Activated CD4-positive, alpha-beta memory T cell treated with anti-CD3 and anti-CD28 coated beads for 36 hours (primary cell): ENCODE measurements at places on chromosomes 16 and 17.

GRCh38 chr17:2571523-2572303 is 21.7 kb upstream of the PAFAH1B1 start:
- peaks cover 9% of the 10 kb centered on the region for H3K4me1 ChIP-seq
- H3K27ac ChIP-seq = no peak overlapping the region
- H3K27me3 ChIP-seq = no peaks in the 10 kb centered on the region

DNA sequence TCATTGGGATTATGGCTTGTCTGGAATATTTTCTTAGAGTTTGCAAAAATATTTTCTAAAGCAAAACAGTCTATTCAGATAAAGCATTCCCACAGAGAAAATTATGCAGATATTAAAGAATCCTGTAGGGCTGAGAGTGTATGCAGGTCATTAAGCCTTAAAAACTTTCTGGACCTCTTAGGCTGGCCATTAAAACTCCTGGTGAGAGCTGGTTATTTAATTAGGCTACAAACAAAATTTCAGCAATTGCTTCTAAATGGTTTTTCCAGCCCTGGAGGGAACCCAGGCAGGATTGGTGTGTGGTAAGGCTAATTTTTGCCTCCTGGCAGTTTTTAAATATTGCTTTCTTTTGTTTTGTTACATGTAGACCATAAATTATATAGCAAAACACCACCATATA is 27.3 kb upstream of the SMG1 start:
- H3K4me1 ChIP-seq = peaks cover 7% of the 10 kb centered on the region
- no peaks in the 10 kb centered on the region for H3K27me3 ChIP-seq
- no peak overlapping the region for H3K27ac ChIP-seq
- no peaks in the 10 kb centered on the region for H3K36me3 ChIP-seq
- DNase-seq = no peak

DNA sequence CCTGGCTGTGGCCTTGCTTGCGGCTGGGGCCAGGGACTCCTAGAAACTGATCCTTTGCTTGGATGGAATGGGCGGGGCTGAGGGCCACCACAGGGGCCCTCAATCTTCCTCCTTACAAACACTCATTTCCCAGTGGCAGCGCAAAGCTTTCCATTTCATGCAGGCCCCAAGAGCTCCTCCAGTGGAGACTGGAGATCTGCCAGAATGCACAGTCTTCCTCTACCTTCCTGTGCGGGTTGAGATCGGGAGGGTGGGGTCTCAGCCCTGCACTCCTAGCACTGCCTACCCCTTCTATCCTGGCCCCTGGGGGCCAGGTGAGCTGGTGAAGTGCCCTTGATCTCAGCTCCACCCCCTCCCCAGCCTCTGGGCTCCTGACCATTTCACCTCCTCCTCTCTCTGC is 1.7 kb downstream of the NRN1L start:
- H3K4me3 ChIP-seq = no peak overlapping the region
- H3K27me3 ChIP-seq = no peaks in the 10 kb centered on the region
- no peaks in the 10 kb centered on the region for H3K4me1 ChIP-seq
- H3K36me3 ChIP-seq = peaks cover 13% of the 10 kb centered on the region
- no peak overlapping the region for H3K27ac ChIP-seq

DNA sequence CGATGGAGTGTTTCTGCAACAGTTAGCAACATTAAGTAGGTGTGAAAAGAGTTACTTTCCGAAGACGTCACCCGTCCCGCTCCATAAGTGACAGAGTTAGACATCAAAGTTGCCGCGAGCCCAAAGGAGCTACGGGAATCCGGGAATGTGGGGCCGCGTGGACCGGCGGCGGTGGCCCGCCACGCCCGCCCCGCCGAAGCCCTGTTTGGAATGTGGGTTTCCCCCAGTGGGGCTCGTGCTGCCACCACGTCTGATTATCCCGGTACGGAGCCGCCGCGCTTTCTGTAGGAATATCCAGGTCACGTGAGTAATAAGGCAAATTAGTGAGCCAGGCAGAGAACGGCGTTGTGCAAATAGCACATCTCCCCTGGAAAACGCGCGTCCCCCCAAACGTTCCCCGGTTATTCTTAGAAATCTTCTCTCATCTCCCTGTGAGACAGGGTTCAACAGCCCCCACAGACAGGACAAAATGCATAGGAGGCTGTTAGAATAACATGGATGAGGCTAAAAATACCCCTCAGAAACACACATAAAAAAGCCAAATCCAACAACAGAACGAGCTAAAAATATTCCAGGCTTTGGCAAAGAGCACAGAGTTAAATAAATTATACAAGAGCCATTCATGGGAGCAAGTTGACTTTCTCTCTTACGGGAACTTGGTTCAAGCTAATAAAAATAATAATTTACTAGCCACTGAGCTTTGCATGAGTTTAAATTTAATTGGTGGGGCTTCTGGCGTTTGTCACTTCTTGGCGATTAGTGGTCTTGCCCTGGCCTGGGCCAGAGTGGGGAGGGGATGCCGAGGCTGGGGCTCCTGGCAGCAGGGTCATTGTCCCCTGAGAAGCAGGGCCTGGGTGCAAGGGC is 8.6 kb downstream of the BAHCC1 start:
- peaks cover 4% of the 10 kb centered on the region for H3K4me1 ChIP-seq
- no peaks in the 10 kb centered on the region for H3K36me3 ChIP-seq
- peak overlapping the region; percentile 49 for H3K27ac ChIP-seq
- DNase-seq = no peak
- H3K27me3 ChIP-seq = peaks cover 60% of the 10 kb centered on the region
- no peak overlapping the region for H3K4me3 ChIP-seq

DNA sequence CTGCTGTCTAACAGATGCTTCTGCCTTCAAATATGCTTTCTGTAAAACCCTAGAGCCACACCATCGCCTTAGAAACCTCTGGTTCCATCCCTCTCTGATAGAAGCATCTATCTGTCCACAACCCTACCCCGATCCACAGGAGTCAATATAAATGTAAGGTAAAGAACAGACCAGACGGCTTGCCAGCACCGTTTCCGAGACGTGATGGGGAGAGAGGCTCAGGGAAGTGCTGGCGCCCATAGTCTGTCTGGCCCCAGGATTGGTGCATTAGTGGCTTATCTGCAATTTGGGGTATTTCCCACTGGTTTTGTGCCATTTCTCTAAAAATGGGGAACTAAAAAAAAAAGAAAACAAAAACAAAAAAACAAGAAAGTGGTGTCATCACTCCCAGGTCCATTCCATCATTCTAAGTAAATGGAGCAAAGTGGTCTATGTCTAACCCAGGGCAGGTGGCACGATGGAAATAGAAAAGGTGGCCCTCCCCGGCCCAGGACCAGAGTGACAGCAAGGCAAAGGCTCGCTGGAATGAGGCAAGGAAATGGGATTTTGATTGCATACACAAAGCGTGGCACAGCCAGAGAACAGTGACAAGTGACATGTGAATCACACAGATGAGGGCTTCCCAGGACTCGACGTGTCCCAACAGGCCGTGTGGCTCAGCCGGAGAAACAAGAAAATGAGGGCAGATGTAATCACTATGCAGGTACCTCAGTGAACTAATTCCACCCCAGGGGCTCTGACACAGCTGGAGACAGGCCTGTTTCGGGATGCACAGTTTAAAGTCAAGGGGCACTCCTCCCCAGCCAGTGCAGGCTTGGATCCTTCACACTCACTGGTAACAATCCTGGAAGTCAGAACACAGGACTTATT is 125.6 kb downstream of the GAS7 start:
- no peaks in the 10 kb centered on the region for H3K36me3 ChIP-seq
- H3K27ac ChIP-seq = no peak overlapping the region
- H3K27me3 ChIP-seq = peaks cover 3% of the 10 kb centered on the region
- DNase-seq = no peak
- H3K4me3 ChIP-seq = no peak overlapping the region

- H3K4me1 ChIP-seq = no peaks in the 10 kb centered on the region
- peaks cover 3% of the 10 kb centered on the region for H3K36me3 ChIP-seq
- no peak for DNase-seq
- no peaks in the 10 kb centered on the region for H3K27me3 ChIP-seq
- H3K27ac ChIP-seq = no peak overlapping the region
- no peak overlapping the region for H3K4me3 ChIP-seq
Observed at GRCh38 chr16:53629607-53630312, 73.9 kb downstream of the RPGRIP1L start.

DNA sequence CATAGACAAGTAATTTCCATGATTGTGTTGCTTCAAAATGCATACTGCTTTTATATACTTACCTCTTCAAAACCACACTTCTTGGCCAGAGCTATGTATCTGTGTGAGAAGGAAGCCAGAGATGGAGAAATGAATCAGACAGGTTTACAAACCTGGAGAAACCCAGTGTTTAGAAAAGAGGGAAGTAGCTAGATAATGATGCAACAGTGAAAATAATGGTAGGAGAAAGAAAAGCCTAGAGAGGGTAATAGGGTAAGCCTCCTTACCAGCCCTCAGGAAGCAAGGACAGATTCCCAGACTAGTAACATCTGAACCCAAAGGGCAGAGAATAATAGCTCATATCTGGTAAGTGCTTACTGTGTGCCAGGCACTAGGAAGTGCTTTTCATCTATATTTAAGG is 250.3 kb upstream of the CDH11 start:
- no peak for DNase-seq
- no peaks in the 10 kb centered on the region for H3K36me3 ChIP-seq
- no peaks in the 10 kb centered on the region for H3K27me3 ChIP-seq

DNA sequence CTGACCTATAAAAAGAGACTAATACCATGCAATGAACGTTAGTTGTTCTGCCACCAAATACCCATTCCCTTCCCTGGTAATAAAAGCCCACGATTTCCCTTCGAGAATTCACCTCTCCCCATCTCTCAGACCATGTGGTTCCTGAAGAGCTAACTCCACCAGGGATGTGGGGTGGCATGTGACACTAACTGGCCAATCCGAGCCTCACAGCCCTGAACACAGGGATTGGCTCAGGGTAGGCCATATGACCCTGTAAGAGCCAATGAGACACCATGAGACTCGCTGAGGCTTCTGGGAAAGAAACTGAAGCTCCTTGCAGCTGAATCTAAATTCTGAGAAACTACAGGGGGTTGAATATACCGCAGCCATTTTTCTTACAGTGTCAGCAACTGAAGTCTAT is 21.1 kb downstream of the HELZ start:
- DNase-seq = peak; percentile 41
- no peak overlapping the region for H3K4me3 ChIP-seq
- peaks cover 46% of the 10 kb centered on the region for H3K4me1 ChIP-seq
- H3K27me3 ChIP-seq = no peaks in the 10 kb centered on the region
- peaks cover 17% of the 10 kb centered on the region for H3K36me3 ChIP-seq

DNA sequence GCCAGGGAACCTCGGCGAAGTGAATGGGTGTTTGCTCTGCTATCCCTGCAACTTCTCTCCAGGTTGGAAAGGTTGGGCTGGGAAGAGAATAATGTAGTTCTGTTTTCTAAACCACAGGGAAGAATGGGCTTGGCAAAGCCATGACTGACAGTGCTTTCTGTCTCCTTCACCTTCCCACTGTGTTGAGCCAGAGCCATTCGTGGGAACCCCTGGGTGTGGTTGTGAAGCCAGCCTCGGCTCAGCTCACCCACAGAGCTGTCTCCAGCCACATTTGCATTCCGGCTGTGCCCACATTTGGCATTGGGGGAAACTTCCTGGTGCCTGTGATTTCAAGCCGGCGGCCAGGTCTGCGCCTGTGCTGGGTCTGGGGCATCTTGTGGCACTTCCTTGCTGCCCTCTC is 39.9 kb downstream of the BAIAP2 start:
- H3K27ac ChIP-seq = no peak overlapping the region
- no peak for DNase-seq
- no peak overlapping the region for H3K4me3 ChIP-seq
- H3K27me3 ChIP-seq = no peaks in the 10 kb centered on the region
- H3K36me3 ChIP-seq = no peaks in the 10 kb centered on the region

DNA sequence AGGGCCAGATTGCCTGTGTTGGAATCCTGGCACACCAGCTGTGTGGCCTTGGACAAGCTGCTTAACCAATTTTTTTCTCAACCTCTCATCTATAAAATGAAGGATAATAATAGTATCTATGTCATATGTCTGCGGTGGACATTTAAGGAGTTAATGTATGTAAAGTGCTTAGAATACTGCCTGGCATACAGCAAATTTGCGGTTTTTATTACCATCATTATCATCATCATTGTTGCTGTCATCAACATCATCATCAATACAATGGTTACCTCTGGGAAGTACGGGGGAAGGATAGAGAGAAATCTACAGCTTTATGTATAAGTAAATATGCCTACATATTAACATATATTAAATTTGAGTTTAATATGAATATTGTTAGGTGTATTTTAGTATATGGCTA is 37.1 kb upstream of the COX10 start:
- no peak for DNase-seq
- H3K36me3 ChIP-seq = peaks cover 51% of the 10 kb centered on the region
- no peak overlapping the region for H3K4me3 ChIP-seq
- peaks cover 2% of the 10 kb centered on the region for H3K4me1 ChIP-seq
- H3K27me3 ChIP-seq = no peaks in the 10 kb centered on the region

GRCh38 chr17:81031566-81032550 is 3.1 kb upstream of the BAIAP2 start:
- peaks cover 18% of the 10 kb centered on the region for H3K27me3 ChIP-seq
- H3K36me3 ChIP-seq = no peaks in the 10 kb centered on the region

- no peaks in the 10 kb centered on the region for H3K27me3 ChIP-seq
- no peak overlapping the region for H3K4me3 ChIP-seq
- no peak for DNase-seq
- no peaks in the 10 kb centered on the region for H3K4me1 ChIP-seq
- H3K27ac ChIP-seq = no peak overlapping the region
Observed at GRCh38 chr17:49835472-49835871, 12.4 kb downstream of the TAC4 start.

DNA sequence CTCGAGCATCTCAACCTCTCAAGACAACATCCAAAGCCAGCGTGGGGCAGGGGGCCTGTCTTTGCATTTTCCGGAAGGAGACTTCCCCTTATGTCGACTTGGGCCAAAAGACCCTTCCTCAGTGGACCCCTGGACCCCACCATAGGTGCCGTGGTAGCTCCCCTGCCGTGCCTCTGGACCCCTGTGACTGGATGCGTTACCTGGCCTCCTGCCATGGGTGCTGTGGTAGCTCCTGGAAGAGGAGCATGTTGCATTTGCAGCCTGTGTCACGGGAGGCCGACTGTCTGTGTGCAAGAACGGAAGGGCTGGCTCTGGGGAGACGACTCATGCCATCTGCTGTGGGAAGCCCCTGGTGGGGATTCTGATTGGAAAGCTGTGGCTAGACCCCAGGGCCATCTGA is 130.1 kb downstream of the FOXL1 start:
- H3K36me3 ChIP-seq = no peaks in the 10 kb centered on the region
- no peaks in the 10 kb centered on the region for H3K4me1 ChIP-seq
- H3K4me3 ChIP-seq = no peak overlapping the region
- H3K27me3 ChIP-seq = peaks cover 1% of the 10 kb centered on the region

GRCh38 chr17:75345514-75346167 is 56.4 kb upstream of the SLC25A19 start:
- no peaks in the 10 kb centered on the region for H3K27me3 ChIP-seq
- H3K27ac ChIP-seq = peak overlapping the region; percentile 72
- peaks cover 93% of the 10 kb centered on the region for H3K4me1 ChIP-seq

GRCh38 chr17:81118308-81119221 is 46.7 kb upstream of the PVALEF start:
- peaks cover 5% of the 10 kb centered on the region for H3K4me1 ChIP-seq
- no peaks in the 10 kb centered on the region for H3K36me3 ChIP-seq
- H3K27me3 ChIP-seq = no peaks in the 10 kb centered on the region
- DNase-seq = no peak
- peak overlapping the region; percentile 60 for H3K4me3 ChIP-seq
- no peak overlapping the region for H3K27ac ChIP-seq

- DNase-seq = no peak
- peaks cover 66% of the 10 kb centered on the region for H3K27me3 ChIP-seq
- no peak overlapping the region for H3K27ac ChIP-seq
- H3K36me3 ChIP-seq = peaks cover 4% of the 10 kb centered on the region
- H3K4me1 ChIP-seq = peaks cover 13% of the 10 kb centered on the region
Observed at GRCh38 chr16:51151435-51151960, 428 bp upstream of the SALL1 start.

- peak overlapping the region; percentile 58 for H3K27ac ChIP-seq
- H3K4me3 ChIP-seq = peak overlapping the region; percentile 84
- H3K4me1 ChIP-seq = peaks cover 68% of the 10 kb centered on the region
- DNase-seq = no peak
Observed at GRCh38 chr17:21214777-21215541, 998 bp upstream of the TMEM11 start.

- H3K36me3 ChIP-seq = no peaks in the 10 kb centered on the region
- H3K4me3 ChIP-seq = no peak overlapping the region
- H3K27me3 ChIP-seq = peaks cover 4% of the 10 kb centered on the region
Observed at GRCh38 chr16:75272097-75272551, 20.7 kb upstream of the BCAR1 start.
